ENCODE measurements at places on chromosomes 11 and 22.

- DNase-seq: no peak
These were observed 265.8 kb downstream of the GRM5 start for GRCh38 chr11:88799771-88800500.

- peak; percentile 34 for DNase-seq
These were observed 20.8 kb upstream of the CHKA start for GRCh38 chr11:68142028-68142412.

DNA sequence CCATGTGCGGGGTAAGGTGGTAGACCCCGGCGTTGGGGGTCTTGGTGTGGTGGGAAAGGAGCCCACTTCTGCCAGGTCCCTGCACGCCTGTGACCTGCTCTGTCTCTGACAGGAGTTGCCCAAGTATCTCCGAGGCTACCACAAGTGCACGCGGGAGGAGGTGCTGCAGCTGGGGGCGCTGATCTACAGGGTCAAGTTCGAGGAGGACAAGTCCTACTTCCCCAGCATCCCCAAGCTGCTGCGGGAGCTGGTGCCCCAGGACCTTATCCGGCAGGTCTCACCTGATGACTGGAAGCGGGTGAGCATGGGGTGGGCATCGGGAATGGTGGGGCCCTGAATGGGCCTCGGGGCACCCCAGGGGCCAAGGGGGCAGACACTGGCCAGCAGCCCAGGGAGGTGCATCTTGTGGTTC is 83.0 kb downstream of the MYO7A start:
- DNase-seq: no peak

DNA sequence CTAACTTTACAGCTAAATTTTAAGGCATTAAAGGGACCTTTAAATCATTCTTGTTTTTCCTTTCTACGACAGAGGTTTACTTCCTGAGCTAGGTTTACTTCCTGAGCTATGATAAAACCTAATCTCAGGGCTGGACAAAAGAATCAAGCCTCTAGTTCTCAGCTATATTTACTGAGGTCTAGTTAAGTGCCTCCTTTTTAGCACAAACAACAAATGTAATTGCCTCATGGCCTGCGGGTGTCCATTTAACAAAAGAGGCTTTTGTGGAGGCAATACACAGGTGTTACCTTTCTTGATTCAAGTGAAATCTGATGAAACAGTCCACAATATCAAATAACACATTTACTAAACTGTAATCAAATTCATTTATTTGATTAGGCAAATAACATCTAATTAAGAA is 67.3 kb downstream of the IMMP1L start:
- DNase-seq: no peak

DNA sequence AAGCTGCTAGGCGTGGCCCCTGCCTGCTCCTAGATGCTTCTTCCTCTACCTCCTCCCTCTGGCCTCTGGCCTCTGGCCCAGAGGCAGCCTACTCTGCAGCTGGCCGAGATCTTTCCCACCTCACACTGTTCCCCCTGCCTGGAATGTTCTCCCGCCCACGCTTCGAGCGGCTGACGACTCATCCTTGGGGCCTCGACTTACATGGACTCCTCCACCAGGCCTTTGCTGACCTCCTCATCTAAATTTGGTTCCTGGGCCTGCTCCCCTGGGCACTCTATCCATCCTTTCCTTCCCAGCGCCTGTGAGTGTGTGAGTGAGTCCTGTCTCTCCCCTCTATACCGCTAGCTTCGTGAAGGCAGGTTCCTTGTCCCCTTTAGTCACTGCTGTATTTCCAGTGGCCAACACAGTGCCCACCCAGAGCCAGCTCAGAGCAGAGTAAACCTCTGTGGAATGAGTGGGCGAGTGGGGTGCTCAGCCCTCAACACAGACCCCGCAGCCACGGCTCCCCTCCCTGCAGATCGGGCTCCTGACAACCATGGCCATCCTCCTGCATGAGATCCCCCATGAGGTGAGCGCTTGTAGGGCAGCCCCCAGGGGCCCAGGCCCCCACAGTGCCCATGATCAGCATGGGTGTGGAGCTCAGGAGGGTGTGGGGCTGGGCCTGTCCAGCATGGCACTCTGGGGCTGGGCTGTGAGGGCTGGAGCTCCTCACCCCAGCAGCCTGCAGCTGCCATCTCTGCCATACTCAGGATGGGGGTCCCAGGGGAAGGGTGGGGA is 5.7 kb downstream of the SLC39A13 start:
- DNase-seq: no peak

GRCh38 chr22:41862530-41863266 is 29.8 kb downstream of the SREBF2 start:
- peak; percentile 53 for DNase-seq

GRCh38 chr11:19934828-19935259 is 222.2 kb downstream of the NAV2 start:
- DNase-seq: no peak

DNA sequence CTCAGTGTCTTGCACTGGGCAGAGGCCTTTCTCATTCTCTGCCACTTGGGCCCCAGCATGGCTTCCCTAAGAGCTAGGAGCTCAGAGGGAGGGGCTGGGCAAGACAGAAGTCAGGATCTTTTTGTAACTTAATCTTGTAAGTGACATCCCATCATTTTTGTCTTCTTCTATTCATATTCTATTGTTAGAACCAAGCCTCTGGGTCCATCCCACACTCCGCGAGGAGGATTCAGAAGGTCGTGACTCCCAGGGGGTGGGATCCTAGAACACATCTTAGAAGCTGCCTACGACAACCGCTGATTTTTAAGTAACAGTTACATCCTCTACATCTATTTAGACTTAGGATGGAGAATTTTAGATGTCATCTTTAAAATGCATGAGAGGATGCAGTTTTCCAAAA is 1.5 kb upstream of the IL17RA start:
- no peak for DNase-seq

- no peak for DNase-seq
These were observed 56.1 kb upstream of the TIMP3 start for GRCh38 chr22:32745251-32745995.

- no peak for DNase-seq
These were observed 286.9 kb upstream of the PITPNB start for GRCh38 chr22:28205926-28206325.

GRCh38 chr11:34302046-34302921 is 55.5 kb downstream of the ABTB2 start:
- no peak for DNase-seq

GRCh38 chr11:85180528-85180927 is 446.6 kb downstream of the DLG2 start:
- no peak for DNase-seq

DNA sequence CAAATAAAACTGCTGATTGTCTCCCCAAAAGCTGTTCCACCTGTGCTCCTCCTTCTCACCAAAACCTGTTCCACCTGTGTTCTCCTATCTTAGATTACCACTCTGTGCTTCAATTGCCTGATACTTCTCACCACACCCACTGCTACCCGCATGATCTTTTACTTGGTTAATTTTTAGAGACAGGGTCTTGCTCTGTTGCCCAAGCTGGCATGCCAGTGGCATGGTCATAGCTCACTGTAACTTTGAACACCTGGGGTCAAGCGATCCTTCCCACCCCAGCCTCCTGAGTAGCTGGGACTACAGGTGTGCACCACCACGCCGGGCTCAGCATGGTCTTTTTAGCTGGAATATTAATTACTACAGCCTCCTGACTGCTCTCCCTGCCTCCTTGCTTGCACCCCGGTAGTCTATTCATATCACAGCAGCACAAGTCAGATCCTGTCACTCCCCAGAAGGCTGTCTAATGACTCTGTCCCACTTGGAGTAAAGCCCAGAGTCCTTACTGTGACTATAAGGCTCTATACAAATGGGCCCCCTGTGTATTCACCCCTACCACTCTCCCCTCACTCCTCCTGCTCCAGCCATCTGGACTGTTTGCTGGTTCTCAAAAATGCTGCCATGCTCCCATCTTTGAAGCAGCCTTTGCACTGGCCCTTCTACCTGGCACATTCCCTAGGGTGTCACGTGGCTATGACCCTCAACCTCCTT is 3.5 kb downstream of the C11orf91 start:
- DNase-seq: no peak

DNA sequence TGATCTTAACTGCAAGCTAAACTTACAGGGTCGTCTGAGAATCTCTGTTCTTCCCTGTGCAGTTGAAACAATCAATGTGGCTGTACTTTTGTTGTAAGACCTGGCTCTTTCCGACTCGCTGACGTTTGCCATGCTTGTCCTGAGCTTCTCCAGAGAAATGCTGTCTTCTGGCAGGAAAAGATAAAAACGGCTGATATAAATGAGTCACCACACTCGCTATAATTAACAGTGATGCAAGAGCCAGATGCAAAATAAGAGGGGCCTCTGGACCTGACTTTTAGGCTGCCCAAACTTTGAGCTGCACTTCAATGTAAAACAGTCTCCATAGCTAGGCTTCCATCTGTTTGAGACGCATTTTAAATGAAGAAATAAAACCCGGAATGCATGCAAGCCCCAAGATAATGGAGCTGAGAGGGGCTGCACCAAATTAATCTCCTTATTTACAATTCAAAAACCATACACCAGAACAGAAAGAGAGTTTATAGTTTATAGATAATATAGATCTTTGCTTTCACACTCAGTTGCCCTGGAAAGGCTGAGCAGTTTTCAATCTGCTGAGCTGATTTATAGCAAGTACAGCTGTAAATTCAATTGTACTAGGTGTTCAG is 48.5 kb downstream of the WT1 start:
- no peak for DNase-seq

- DNase-seq: no peak
These were observed 20.0 kb downstream of the MAML2 start for GRCh38 chr11:96322775-96323641.

- DNase-seq: peak; percentile 65
These were observed 60.4 kb upstream of the CD5 start for GRCh38 chr11:61041755-61042518.

GRCh38 chr11:21353425-21353824 is 684.0 kb downstream of the NELL1 start:
- DNase-seq: no peak

GRCh38 chr22:48849963-48850657 is 977.6 kb downstream of the BRD1 start:
- no peak for DNase-seq

- DNase-seq: no peak
These were observed 125.0 kb downstream of the NTM start for GRCh38 chr11:131495423-131495822.

- DNase-seq: peak; percentile 74
These were observed 12.8 kb downstream of the MACROD1 start for GRCh38 chr11:64152841-64153691.

- no peak for DNase-seq
These were observed 29.0 kb upstream of the CREB3L1 start for GRCh38 chr11:46248289-46249102.

- no peak for DNase-seq
These were observed 12.4 kb upstream of the KCNE3 start for GRCh38 chr11:74479732-74480123.

- DNase-seq: no peak
These were observed 63.3 kb downstream of the SYN3 start for GRCh38 chr22:32994898-32995297.

DNA sequence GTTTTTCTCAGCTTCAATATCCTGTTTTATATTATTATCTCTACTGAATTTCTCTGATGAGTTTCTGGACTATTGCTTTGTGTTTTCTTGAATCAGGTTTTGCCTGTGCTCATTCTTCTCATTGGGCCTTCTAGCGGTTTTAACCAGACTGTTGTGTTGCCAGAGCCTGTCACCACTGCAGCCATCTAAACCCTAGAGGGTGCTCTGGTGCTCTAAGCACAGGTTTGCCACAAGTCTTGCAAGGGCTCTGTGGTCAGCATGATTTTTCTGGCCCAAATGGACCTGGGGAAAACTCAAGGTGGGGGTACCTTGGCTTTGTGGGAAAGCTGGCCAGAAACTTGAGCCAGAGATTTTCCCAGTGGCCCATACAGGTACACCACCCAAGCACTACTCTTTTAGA is 52.4 kb upstream of the TYR start:
- no peak for DNase-seq

- DNase-seq: no peak
These were observed 14.1 kb upstream of the PGM2L1 start for GRCh38 chr11:74412321-74412720.

GRCh38 chr22:38258895-38259294 is 13.9 kb downstream of the TMEM184B start:
- no peak for DNase-seq

DNA sequence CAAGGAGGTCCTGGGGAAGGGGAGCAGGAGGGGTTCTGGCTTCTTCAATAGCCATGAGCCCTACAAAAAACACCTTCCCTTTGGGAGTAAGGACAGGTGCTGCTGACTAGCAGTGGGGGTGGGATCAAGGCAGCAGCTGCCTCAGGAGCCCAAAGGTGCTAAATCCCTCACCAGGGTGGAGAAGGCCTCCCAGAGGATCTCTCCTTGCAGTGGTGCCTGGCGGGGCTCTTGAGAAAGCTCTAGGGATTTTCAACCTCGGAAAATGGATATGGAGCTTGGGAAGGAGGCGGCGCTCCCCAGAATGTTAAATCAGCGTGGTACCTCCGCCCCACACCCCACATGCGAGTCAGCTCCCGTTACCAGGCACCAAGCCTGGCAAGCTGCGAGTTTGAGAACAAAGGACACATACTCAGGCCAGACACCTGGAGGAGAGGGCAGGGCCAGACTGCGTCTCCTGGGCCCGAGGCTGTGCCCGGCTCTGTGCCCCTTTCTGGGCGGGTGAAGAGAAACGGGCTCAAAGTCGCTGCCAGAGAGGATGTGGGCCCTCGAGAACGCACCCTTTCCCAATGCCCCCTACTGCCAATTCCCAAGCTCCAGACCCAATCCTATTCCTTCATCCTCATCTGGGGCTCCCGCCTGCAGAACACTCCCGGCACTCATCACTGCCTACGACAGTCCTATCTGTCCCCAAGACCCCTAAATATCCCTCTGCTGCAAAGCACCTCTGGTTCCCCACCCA is 139.0 kb downstream of the BRD1 start:
- no peak for DNase-seq

GRCh38 chr11:118913411-118914125 is 12.2 kb downstream of the BCL9L start:
- no peak for DNase-seq

GRCh38 chr11:119152604-119153003 is 3.8 kb downstream of the ABCG4 start:
- no peak for DNase-seq

- no peak for DNase-seq
These were observed 541.2 kb upstream of the API5 start for GRCh38 chr11:42770444-42771065.
